ENCODE measurements at places on chromosomes 6 and 20. TPM values are rescaled to one million over a fixed set of nuclear protein-coding genes. Genes with fewer than 3 reads are reported as not detected.

HLA-DOB gene
- not detected for total RNA-seq

OR12D3 gene
- not detected for total RNA-seq

CPNE5 gene
- total RNA-seq: 1.3 TPM

TMEM242 gene
- 2.3 TPM for total RNA-seq

DYNLT1 gene
- 5.7 TPM for total RNA-seq

KCNS1 gene
- total RNA-seq: not detected

SOX18 gene
- 244 TPM for total RNA-seq

NKX2-2 gene
- total RNA-seq: not detected

SLC17A2 gene
- total RNA-seq: not detected

RIOK1 gene
- total RNA-seq: 4.9 TPM

- no peaks in the 10 kb centered on the region for H3K36me3 ChIP-seq
- DNase-seq: no peak
- H3K4me1 ChIP-seq: peaks cover 7% of the 10 kb centered on the region
- H3K4me3 ChIP-seq: no peak overlapping the region
These were observed 3.5 kb downstream of the CTNNBL1 start for GRCh38 chr20:37697314-37697713.

DNA sequence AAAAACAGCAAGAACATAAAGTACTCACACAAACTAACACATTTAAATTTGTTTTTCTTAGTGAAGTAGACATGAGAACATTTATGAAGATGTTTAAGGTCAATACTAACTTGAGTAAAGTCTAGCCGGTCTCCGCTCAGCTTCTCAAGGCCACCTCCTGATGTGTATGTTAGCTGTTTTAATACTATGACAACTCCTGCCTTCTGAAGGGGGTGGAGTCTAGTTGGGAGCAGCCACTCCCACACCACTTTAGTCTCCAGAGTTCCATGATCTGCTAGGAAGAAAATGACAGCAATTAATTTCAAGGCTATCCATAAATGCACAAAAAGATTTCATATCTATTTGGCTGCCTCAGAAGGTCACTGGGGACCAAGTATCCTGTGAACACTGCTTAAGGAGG, at the start of gene GSTA3:
GSTA3 (minus strand) TSS at position 168 of the 400 bp plus-strand sequence. CDS start 3,864 bp downstream, outside the sequence.
- H3K4me1 ChIP-seq: no peaks in the 10 kb centered on the region
- H3K27ac ChIP-seq: no peak within 1 kb of the TSS
- H3K36me3 ChIP-seq: no peaks in the 10 kb centered on the region
- H3K27me3 ChIP-seq: no peaks in the 10 kb centered on the region
- no peak for DNase-seq
- no peak within 1 kb of the TSS for H3K4me3 ChIP-seq

- H3K36me3 ChIP-seq: peaks cover 4% of the 10 kb centered on the region
- peaks cover 51% of the 10 kb centered on the region for H3K4me1 ChIP-seq
- DNase-seq: no peak
- H3K27me3 ChIP-seq: no peaks in the 10 kb centered on the region
These were observed 177.5 kb downstream of the TMEM242 start for GRCh38 chr6:157145656-157146285.

DNA sequence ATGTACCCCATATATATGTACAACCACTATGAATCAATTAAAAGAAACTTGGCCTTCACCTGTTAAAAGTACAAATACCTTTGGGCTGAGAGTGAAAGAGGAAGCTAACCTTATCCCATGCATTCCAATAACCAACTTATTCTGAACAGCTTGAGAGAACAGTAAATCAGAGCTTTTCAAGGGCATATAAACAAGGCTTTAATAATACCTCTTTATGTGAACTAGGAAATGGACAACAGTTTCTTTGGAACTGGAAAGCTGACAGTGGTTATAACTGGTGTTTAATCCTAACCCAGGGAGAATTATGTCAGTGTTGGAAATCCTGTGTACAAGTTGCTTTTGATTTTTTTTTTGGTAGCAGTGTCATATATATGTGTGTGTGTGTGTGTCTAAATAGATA, 170.5 kb downstream of the TFAP2B start:
- H3K36me3 ChIP-seq: no peaks in the 10 kb centered on the region
- no peak overlapping the region for H3K27ac ChIP-seq
- no peak overlapping the region for H3K4me3 ChIP-seq
- DNase-seq: no peak
- H3K4me1 ChIP-seq: no peaks in the 10 kb centered on the region
- H3K27me3 ChIP-seq: no peaks in the 10 kb centered on the region

- H3K27me3 ChIP-seq: no peaks in the 10 kb centered on the region
- no peaks in the 10 kb centered on the region for H3K36me3 ChIP-seq
- no peaks in the 10 kb centered on the region for H3K4me1 ChIP-seq
- DNase-seq: no peak
These were observed 219.7 kb downstream of the UNC5CL start for GRCh38 chr6:40819182-40819834.

- DNase-seq: no peak
- H3K27ac ChIP-seq: no peak overlapping the region
- no peak overlapping the region for H3K4me3 ChIP-seq
- H3K4me1 ChIP-seq: no peaks in the 10 kb centered on the region
- H3K36me3 ChIP-seq: no peaks in the 10 kb centered on the region
These were observed 49.9 kb downstream of the KCNB1 start for GRCh38 chr20:49432550-49432949.

- no peaks in the 10 kb centered on the region for H3K27me3 ChIP-seq
- H3K36me3 ChIP-seq: no peaks in the 10 kb centered on the region
- no peaks in the 10 kb centered on the region for H3K4me1 ChIP-seq
- no peak overlapping the region for H3K4me3 ChIP-seq
- H3K27ac ChIP-seq: no peak overlapping the region
- DNase-seq: no peak
These were observed 41.7 kb downstream of the SUMO4 start for GRCh38 chr6:149441740-149442139.

GRCh38 chr6:1379017-1379787, 10.2 kb upstream of the FOXF2 start:
- peaks cover 47% of the 10 kb centered on the region for H3K27me3 ChIP-seq
- no peaks in the 10 kb centered on the region for H3K36me3 ChIP-seq
- peaks cover 20% of the 10 kb centered on the region for H3K4me1 ChIP-seq
- H3K27ac ChIP-seq: no peak overlapping the region
- no peak for DNase-seq

DNA sequence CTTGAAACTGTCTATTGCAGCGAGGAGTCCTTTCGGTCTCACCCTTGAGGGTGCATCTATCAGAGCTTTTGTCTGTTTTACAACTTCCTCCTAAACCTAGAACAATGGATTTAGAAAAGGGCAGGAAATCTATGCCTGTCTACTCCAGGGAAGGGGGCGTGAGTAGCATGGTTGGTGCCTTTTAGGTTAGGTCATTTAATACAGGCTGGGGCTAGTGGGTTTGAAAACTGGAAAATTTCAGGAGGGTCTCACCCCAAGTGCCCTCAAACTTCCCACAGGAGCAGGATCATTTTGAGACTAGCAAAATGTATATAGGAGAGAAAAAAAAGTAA, 33.5 kb upstream of the BMP6 start:
- no peak overlapping the region for H3K4me3 ChIP-seq
- no peaks in the 10 kb centered on the region for H3K36me3 ChIP-seq
- no peak for DNase-seq

GRCh38 chr6:139754898-139755775, 380.7 kb upstream of the CITED2 start:
- no peak overlapping the region for H3K27ac ChIP-seq
- H3K27me3 ChIP-seq: no peaks in the 10 kb centered on the region
- H3K4me3 ChIP-seq: no peak overlapping the region
- H3K36me3 ChIP-seq: no peaks in the 10 kb centered on the region

DNA sequence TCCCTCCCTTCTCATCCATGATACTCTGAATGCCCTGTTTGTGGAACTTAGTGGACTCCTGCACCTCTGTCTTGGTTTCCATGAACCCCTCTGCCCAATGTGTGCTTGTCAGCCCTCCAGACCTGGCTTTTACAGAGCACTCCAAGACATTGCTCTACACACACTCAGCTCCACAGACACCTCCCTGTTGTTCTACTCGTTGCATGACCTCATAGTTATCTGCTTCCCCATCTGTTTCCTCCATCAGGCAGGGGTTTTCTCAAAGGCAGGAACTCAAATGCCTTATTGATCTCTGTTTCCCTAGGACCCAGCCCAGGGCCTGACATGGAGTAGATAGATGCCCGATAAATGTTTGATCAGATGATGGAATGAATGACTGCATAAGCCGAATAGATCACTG, 13.3 kb downstream of the PLCG1 start:
- H3K27ac ChIP-seq: no peak overlapping the region
- no peak overlapping the region for H3K4me3 ChIP-seq
- H3K27me3 ChIP-seq: no peaks in the 10 kb centered on the region
- H3K4me1 ChIP-seq: peaks cover 17% of the 10 kb centered on the region

DNA sequence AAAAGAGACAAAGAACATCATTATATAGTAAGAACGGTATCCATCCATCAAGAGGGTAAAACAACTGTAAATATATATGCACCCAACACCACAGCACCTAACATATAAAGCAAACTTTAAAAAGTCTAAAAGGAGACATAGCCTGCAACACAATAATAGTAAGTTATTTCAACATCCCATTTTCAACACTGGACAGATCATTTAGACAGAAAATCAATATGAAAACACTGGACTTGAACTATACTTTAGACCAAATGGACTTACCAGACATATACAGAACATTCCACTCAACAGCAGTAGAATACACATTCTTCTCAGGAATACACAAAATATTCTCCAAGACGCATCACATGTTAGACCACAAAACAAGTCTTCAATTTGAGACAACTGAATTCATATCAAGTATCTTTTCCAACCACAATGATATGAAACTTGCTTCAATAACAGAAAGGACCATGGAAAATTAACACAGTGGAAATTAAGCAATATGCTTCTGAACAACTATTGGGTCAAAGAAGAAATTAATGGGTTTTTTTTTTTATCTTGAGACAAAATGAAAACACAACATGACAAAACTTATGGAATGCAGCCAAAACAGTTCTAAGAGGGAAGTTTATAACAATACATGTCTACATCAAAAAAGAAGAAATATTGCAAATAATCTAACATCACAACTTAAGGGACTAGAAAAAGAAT, 23.9 kb upstream of the ASF1A start:
- H3K4me1 ChIP-seq: no peaks in the 10 kb centered on the region
- DNase-seq: no peak
- H3K36me3 ChIP-seq: no peaks in the 10 kb centered on the region

DNA sequence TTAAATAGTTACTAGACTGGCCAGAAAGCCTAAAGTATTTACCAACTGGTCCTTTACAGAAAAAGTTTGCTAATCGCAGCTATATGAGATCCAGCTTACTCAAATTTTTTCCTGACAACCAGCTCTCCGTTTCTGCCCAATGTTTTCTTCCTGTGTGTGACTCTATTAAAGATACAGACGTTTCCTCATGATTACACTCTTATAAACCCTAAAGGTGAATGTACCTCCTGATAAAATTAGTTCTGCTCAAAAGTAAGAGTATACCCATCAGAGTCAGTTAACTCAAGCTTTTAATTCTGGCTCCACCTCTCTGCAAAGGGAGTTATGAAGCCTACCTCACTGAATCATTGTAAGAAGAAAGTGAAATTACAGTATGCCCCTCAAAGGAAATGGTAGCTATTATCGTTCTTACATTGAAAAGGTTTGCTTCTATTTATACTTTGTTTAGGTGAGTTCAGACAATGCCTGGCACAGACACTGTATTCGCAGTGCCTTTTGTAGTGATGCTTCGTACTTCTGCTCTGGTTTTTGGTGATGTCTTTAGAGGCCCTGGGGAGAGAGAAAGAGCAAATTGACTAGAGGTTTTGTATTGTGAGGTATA, 10.2 kb upstream of the MROH8 start:
- peaks cover 40% of the 10 kb centered on the region for H3K36me3 ChIP-seq
- H3K27me3 ChIP-seq: no peaks in the 10 kb centered on the region
- no peak for DNase-seq
- H3K4me3 ChIP-seq: no peak overlapping the region

DNA sequence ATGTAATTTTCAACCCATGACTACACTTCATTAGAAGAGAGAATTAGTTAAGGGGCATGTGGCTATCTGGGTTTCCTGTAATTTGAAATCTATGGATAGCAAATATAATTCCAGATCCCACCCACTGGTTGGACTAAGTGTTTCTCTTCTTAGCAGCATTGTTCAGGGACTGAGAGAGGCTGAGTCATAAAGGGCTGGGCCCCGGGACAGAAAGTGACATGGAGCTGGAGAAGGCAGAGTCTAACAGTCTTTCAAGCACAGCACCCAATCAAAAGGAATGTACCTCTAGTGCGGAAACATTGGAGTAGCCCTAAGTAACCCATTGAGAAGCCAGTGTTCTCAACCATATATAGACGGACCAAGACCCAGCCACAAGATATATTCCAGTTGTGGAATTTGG, 363.9 kb downstream of the DHX35 start:
- H3K27me3 ChIP-seq: no peaks in the 10 kb centered on the region
- no peak overlapping the region for H3K27ac ChIP-seq
- H3K4me1 ChIP-seq: no peaks in the 10 kb centered on the region
- no peak for DNase-seq
- no peaks in the 10 kb centered on the region for H3K36me3 ChIP-seq

GRCh38 chr6:34028691-34029360, 117.1 kb downstream of the GRM4 start:
- no peak for DNase-seq
- no peak overlapping the region for H3K27ac ChIP-seq
- no peaks in the 10 kb centered on the region for H3K4me1 ChIP-seq
- H3K36me3 ChIP-seq: no peaks in the 10 kb centered on the region

GRCh38 chr6:66103954-66104353, 396.9 kb upstream of the EYS start:
- no peak overlapping the region for H3K27ac ChIP-seq
- H3K4me3 ChIP-seq: no peak overlapping the region
- H3K27me3 ChIP-seq: no peaks in the 10 kb centered on the region
- H3K4me1 ChIP-seq: no peaks in the 10 kb centered on the region
- DNase-seq: no peak
- no peaks in the 10 kb centered on the region for H3K36me3 ChIP-seq

DNA sequence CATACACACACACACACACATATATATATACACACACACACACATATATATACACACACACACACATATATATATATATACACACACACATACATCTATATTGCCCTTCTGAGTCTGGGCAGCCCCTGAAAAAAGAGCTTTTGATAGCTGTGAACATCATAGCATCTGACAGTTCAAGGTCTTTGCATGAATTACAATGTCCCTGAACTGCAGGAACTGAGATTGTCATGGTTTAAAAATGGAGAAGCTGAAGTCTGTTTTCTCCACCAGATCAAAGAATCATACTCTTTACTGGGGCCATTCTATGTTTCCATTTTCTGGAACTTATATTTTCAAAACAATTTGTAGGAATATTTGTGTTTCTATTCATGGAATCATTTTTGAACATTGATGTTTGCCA, 189.8 kb downstream of the ZDHHC14 start:
- H3K4me3 ChIP-seq: no peak overlapping the region
- H3K27me3 ChIP-seq: no peaks in the 10 kb centered on the region
- no peaks in the 10 kb centered on the region for H3K36me3 ChIP-seq
- H3K4me1 ChIP-seq: no peaks in the 10 kb centered on the region
- DNase-seq: no peak

DNA sequence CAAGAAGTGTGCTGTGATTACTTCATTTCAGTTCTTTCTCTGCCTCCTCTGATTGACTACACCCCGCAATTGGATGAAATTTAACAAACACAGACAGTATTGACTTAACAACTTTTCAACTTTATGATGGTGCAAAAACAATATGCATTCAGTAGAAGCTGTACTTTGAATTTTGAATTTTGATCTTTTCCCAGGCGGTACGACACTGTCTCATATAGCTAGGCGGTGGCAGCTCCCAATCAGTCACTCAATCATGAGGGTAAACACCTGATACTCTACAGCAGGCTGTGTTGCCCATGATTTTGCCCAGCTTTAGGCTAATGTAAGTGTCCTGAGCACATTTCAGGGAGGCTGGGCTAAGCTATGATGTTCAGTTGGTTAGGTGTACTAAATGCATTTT, 47.6 kb upstream of the MYLIP start:
- H3K27ac ChIP-seq: no peak overlapping the region
- no peak overlapping the region for H3K4me3 ChIP-seq
- DNase-seq: no peak
- H3K27me3 ChIP-seq: no peaks in the 10 kb centered on the region
- no peaks in the 10 kb centered on the region for H3K4me1 ChIP-seq
